ENCODE measurements at places on chromosomes 4 and X.
A peak's percentile ranks its signal among the peaks of the same experiment; 100 is the strongest.

GRCh38 chr4:83062739-83063138 lies 27.8 kb downstream of the COPS4 start:
- no peak for DNase-seq

DNA sequence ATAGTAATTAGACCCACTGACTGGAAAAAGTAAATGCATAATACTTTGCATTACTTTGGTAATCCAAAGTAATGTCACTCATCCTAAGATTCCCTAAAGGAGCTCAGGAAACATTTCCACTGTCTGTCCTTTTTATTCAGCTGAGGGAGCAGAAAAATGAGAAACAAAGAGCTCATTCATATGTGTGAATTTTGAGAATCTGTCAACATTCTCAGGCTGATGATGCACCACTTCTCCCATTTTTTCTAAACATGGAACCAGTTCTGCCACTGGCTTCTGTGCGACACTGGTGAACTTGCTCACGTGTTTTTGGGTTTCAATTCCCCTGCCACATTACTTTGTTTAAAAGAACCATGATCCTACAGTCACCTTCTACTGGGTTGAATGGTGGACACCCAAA lies 28.4 kb upstream of the ADH7 start:
- DNase-seq: no peak

- DNase-seq: peak; percentile 81
These were observed 32.4 kb downstream of the IGFBP7 start for GRCh38 chr4:57077550-57078343.

DNA sequence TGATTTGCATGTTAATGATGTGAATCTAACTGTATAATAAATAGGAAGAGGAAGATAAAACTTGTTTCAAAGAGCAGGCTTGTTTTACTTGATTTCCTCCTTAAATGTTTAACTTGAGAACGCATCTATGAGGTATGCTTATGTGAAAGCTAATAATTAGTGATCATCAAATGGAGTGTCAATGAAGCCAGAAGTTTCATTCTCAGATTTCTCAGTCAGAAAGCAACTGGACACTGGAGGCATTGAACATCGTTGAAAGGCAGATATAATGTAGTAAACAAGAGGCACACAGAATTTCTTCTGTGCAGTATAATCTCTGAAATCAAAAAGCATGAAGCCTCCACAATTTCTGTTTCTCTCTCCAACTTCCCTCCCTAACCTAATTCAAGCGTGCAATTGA lies 672.9 kb downstream of the ADGRL3 start:
- no peak for DNase-seq

- no peak for DNase-seq
These were observed 177.3 kb upstream of the FAT1 start for GRCh38 chr4:186900984-186901383.

DNA sequence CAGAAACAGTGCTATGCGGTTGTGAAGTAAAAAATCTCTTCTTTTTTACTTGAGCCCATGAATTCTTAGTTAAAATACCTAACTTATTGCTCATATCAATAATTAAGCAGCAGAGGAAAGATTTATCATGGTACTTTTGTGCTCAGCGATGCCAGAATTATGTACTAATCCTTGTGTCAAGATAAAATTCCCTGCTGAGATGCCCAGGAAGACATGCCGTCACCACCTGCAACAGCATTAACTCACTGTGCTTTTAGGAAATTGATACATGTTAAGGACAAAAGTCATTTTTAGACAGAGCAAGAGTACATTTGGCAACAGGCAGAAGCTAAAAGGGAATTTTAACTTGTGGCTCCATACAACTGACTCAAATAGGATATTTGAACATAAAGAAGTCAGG lies 138.9 kb downstream of the NPNT start:
- no peak for DNase-seq

- no peak for DNase-seq
These were observed 80.1 kb downstream of the RTL5 start for GRCh38 chrX:72051589-72051988.

Data from H9 (cell line).